ENCODE measurements at places on chromosomes 2 and 18.

DNA sequence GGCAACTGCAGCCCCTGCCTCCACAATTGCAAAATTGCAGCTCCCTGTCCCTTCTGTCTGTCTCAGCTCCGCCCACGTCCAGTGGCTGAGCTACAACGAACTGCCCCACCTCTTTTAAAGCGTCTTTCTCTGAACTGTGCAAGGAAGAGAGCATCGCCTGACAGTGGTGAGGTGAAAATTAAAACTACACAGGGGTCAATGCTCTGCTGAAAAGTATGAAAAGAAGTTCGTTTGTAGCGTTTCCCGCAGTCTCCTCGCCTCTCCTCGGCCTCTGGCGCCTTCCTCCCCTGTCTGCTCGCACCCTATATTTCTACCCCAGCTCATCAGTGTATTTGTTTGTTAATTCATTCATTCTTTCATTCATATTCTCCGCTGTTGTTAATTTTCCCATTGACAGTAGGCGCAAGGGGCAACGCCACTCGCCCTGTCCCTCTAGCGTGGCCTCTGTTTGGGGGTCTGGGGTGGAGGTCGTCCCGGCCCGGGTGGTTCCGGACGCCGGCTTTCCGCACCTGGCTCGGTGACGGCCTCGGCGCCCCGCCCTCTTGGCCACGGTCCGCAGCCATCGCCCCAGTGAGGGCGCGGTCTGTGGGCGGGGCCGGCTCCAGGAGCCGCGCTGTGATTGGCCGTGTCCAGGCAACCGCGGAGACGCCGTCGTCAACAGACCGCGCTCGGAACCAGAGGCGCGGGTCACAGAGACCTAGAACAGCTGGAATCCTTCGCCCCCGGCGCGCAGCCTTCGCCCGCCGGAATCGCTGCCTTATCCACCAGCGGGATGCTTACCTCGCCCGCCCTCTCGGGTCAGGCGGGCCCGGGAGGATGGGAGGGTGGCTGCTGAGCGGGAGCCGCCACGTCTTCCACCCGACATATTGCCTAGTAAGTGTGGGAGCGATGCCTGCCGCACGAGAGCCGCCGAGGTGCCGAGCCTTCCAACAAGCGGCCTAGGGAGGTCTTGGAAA is at the start of gene VWA3B:
Gene VWA3B (plus strand): TSS at position 677 of the 956 bp plus-strand sequence. CDS start 5,926 bp downstream, outside the sequence.
- no peak for DNase-seq

DNA sequence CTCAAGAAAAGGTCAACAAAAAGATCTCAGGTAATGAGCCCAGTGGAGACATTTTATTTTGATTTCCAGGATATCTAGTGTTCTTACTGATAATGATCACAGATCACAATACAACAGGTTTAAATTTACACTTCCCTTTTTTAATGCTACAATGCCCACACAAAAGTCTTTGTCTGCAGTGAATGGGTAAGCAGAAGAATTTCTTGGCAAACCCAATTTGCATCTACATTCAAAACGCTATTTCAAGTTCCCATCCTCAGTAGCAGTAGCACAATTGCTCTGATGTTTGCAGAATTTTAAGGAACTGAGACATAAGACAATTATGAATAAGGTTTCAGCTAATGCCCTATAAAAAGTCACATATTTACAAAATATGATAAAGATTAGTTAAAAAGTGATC is 929.4 kb upstream of the PIK3C3 start:
- DNase-seq = no peak

DNA sequence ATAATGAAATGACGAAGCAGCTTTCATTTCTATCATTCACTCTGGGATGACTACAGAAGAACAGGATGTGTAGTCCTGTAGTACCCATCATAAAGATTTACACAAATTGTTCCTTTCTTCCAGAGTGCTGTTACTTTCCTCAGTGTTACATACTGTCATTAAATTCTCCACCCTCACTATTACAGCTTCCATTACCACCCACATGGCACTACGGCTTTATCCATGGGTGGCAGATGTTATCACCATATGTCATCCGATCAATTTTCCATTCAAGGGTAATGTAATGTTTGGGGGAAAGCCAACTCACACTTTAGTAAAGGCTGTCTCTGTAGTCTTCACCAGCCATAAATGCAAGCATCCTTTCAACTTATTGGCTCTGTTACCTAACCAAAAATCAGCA is 7.1 kb upstream of the CSRNP3 start:
- no peak for DNase-seq

- DNase-seq = no peak
Observed at GRCh38 chr2:25955036-25955435, 27.3 kb downstream of the KIF3C start.

- DNase-seq = no peak
Observed at GRCh38 chr18:11047156-11047555, 102.2 kb downstream of the PIEZO2 start.

DNA sequence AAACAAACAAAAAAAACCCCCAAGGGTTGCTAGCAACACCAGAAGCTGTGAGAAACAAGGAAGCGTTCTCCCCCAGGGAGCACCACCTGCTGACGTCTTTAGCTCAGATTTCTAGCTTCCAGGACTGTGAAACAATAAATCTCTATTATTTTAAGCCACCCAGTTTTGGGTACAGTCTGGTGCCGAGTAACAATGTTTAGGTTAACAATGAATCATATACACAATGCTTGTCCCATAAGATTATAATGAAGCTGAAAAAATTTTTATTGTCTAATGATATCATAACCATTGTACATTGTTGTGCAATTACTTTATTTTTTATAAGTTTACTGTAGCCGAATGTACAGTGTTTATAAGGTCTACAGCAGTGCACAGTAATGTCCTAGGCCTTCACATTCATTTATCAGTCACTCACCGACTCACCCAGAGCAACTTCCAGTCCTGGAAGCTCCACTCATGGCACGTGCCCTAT is 72.1 kb upstream of the CAB39 start:
- no peak for DNase-seq

DNA sequence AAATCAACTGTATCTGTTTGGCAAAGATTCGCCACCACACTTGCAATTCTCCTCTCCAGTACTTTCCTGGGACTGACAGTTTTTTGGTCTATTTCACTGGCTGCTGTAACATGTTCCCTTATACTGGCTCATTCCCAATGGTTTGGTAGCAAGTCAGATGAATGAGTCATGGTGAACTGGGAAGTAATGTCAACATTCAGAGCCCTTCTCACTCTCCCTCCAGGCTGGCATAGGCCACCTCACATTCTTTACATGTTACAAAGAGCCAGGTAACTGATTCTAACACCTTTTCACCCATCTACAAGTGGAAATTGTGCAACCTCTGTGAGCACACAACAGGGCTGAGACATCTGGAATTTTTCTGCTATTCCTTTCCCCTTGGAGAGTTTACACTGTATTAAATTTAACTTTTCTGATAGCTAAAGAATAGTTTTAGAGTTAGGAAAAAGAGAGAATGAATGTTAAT is 111.3 kb upstream of the TLK1 start:
- DNase-seq = no peak

- no peak for DNase-seq
Observed at GRCh38 chr2:191304939-191305875, 60.0 kb downstream of the MYO1B start.

- DNase-seq = no peak
Observed at GRCh38 chr2:26809876-26810577, 24.2 kb downstream of the CENPA start.

All from stimulated activated CD8-positive, alpha-beta memory T cell treated with anti-CD3 and anti-CD28 coated beads, Interleukin-7, amount 100 ng/mL, for 1 hour (primary cell).